Dermis microvascular lymphatic vessel endothelial cell (primary cell): ENCODE measurements at places on chromosomes 4 and X.

- DNase-seq, result no peak
Observed at GRCh38 chr4:154731756-154732155, 12.0 kb upstream of the LRAT start.

DNA sequence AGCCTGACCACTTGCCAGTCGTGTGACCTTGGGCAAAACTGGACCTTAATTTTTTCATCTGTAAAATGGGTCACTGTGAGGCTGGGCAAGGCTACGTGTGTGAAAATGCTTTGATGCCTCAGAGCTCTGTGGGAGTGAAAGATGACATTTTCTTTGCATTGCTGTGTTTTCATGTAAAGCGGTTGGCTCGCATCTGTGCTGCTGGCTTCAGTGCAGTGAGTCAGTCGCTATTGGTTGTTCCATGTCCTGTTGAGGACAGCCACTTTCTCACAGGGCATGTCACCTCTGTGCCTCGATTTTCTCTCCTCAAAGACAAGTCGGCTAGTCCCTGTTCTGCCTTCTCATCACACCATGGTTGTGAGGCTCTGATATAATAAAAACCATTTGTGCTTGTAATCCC, 4.4 kb downstream of the MTMR1 start:
- DNase-seq, result no peak

GRCh38 chrX:31213941-31214340, 142.1 kb upstream of the FTHL17 start:
- peak; percentile 4 for DNase-seq

- no peak for DNase-seq
Observed at GRCh38 chr4:163612762-163613161, 118.3 kb downstream of the TMA16 start.

GRCh38 chrX:29487214-29487613, 728.1 kb upstream of the MAGEB2 start:
- no peak for DNase-seq

GRCh38 chr4:184833046-184833838, 7.5 kb upstream of the ACSL1 start:
- DNase-seq, result no peak
